Stimulated activated CD8-positive, alpha-beta memory T cell treated with anti-CD3 and anti-CD28 coated beads, Interleukin-7, amount 100 ng/mL, for 4 hours (primary cell): ENCODE measurements at places on chromosomes 3 and 15.

GRCh38 chr3:128845119-128845777 lies 34.2 kb upstream of the ACAD9 start:
- no peak for DNase-seq

- DNase-seq = no peak
Measured at GRCh38 chr3:71728632-71729342, 3.6 kb upstream of the EIF4E3 start.

DNA sequence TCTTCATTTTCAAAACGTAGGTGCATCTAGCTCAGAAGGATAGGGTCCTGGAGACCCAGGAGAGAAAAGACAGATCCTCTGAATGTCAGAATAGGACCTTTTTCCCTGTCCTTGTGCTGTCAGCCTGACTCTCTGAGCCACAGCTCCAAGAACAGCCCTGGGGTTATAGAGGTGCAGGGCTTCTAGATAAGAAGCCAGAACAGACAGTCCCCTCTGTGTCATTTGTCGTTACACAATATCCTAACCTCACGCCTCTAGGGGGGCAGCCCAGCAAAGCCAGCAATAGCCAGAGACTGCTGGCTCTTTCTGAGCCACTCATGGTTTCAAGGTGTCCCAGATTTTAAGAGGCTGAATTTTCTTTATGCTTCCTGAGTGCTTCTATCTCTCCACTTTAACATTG lies 153.2 kb upstream of the THBS1 start:
- DNase-seq = no peak

DNA sequence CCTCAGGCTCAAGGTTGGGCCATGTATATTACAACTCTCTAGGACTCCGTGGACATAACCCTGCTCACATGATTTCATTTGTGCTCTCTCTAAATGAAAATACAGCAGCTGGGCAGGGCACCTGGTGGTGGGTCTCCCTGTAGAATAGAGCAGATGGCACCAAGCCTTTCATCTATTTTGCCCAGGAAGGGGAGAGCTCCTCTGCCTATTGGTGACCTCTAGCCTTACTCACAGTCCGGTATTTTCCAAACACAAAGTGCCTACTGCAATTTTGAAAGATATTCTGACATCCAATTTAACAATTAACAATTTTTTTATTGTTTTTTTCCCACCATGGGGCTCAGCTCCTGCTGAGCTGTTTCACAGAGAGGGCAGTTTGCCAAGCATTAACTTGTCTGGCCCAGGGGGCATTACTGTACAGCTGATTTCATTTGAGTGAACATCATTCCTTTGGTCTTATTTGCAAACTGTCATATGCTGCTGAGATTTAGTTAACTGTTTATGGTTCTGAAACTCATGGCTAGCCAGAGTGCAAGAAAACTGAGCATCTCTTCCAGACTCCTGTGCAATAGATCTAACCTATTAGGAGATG lies 474.0 kb downstream of the EPHB1 start:
- no peak for DNase-seq

GRCh38 chr3:169809230-169809795 lies 3.4 kb upstream of the LRRIQ4 start:
- no peak for DNase-seq

DNA sequence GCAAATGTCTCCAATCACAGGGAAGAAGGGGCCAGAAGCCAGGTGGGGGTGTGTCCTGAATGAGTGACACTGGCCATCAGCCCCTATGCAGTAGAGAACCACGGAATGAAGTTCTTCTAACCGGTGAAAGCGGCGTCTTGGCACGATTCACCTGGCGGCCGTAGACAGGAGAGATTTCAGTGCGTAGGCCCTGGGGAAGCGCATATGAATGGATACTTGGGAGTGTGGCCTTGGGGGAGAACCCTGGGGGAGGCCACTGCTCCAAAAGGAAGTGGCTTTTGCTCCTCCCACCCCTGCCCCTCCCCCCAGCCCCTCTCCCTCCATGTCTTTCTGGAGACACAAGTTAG lies 43.6 kb downstream of the RBPMS2 start:
- no peak for DNase-seq

DNA sequence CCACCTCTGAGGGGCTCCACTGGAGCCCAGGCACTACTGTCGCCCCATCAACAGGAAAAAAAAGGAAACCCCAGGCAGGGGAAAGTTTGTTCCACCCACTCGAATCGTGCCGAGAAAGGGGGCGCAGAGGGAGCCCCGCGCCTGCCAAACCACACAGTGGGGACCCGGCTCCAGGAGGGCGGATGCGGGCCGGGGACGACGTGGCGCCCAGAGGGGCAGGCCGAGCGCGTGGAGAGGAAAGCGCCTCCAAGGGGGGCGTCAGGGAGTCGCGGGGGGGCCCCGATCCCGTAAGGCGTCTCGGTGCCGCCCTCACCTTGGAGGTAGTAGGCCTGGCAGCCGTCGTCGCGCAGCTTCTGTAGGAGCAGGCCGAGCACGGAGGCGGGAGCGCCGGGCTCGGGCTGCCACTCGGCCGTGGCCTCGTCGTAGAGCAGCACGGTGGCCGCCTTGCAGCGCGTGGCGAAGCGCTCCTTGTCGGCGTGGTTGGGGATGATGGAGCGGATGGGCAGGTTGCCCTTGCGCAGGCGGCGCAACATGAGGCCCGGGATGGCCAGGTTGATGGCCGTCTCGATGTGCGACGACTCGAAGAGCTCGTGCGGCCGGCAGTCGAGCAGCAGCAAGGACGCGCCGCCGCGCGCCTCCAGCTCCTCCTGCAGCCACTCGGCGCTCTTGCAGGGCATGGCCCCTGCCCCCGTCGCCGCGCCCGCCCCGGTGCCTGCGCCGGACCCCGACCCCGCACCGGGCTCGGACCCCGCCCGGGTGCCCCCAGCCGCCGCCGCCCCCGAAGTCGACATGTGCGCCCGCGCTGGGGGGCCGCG lies 627 bp downstream of the DUSP7 start:
- peak; percentile 38 for DNase-seq

DNA sequence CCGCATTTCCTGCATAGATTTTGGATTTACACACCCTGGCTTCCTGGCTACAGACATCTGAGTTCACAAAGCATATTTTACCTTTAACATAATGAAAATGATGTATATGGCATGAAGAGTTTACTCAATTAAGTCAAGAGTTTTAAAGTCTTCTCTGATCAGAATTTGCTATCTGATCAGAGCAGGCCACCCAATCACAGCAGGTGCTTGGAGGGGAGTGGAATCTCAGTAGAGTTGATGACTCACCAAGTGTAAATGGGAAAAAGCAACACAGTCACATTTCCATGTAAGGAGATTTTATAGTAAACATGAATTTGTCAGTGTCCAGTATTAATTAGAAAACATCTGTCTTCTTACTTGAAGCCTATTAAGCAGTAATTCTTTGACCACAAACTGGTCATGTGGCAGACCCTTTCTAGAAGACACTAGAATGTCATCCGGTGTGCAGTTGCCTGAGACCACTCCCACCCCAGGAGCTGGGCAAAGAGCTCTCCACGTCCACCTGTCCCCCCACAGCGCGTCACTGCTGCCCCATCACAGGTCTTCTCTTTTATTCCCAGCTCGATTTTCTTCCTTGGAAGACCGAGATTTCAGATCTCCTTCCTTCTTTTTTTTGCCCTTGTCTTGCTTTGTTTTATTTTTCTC lies 10.8 kb downstream of the MESD start:
- DNase-seq = no peak

DNA sequence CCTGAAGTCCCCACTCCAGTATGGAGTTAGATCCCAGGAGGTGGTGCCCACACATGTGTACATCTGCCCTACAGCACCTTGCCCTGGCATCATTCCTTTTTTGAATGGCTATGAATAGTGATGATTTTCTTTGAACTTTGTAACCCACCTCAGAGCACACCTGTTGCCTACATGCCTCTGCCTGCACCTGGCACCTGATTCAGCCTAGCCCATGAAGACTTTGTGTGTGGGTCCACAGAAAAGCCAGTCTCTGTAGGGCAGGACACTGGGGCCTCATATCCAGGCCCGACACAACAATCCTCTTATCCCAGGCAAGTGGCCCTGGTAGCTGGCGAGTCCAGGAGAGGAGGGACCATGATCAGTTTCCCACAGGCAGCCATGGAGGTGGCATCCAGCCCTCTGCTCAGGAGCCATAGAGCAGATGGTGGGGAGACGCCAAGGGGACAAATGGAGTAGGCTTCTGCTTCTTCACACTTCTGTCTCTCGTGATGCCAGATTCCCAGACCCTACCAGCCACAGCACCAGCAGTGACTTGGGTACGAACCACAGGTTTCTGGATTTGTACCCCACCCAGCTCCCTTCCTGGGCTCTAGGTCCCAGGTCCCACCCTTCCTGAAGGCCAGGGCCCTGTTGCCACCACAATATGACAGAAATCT lies 230.7 kb downstream of the UACA start:
- no peak for DNase-seq

DNA sequence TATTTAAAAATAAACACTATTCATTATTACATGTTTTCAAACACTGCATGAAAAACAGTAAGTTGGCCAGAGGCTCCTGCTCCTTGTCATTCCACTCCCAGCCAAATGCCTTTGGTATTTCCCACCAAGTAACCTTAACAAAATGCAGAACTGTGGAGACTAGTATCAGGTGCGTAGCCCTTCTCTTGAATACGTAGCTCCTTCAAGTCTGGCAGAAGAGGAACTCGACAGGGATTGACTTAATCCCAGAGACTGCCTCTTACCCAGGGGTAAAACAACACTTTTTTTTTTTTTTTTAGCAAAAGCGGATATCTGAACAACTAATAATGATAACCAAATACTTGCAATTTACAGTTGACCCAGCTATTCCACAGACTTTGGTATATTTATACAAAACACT lies 738 bp downstream of the COMMD2 start:
- DNase-seq = no peak

DNA sequence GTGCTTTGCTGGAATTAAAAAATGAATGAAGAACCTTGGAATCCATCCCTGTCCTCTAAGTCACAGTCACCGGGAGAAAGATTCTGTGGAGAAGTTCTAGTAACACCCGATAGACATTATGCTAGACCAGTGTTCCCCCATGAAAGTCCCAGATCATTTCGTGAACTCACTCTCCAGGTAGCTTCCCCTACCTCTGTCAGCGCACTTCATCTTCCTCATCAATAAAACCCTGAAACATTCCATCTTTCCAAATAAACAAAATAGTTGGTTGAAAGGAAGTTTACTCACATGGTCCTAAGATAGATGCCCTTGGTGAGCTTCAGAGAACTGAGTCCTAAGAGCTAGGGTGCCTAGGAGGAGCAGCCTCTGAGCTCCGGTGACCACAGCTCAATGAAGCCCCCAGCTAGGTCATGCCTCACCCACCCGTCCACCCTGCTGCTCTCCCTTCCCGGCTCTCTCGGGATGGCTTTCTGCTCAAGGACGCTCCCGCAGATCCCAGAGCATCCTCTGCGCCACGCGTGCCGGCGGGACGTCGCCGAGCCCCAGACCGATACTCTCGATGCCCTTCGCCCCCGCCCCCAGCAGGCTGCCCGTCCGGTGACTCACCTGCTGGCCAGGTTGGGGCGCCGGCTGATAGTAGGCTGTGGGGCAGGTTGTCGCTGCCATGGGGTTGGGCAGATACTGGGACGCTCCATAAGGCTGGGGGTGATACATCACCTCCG lies 776 bp downstream of the VGLL3 start:
- DNase-seq = no peak

DNA sequence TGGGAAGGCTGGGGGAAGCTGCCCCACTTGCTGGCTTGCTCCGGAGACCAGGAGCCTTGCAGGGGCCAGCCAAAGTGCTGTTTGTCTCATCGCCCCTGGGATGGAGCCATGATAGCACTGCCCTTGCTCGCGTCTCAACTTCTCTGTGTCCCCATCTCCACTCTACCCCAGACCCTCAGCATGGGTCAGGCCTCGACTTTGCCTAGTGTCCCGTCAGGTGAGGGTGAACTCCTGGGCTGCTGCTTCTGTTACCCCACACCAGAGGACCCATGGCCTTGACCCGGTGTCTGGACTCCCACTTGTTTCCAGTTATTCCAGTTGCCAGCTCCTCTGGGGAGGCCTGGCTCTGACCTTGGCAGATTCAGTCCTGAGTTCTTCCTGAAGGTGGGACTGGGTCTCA lies 36.5 kb upstream of the DUSP7 start:
- no peak for DNase-seq

- no peak for DNase-seq
Measured at GRCh38 chr3:12334786-12335185, 45.9 kb downstream of the PPARG start.

GRCh38 chr3:102240720-102241119 lies 194.1 kb upstream of the ZPLD1 start:
- no peak for DNase-seq

DNA sequence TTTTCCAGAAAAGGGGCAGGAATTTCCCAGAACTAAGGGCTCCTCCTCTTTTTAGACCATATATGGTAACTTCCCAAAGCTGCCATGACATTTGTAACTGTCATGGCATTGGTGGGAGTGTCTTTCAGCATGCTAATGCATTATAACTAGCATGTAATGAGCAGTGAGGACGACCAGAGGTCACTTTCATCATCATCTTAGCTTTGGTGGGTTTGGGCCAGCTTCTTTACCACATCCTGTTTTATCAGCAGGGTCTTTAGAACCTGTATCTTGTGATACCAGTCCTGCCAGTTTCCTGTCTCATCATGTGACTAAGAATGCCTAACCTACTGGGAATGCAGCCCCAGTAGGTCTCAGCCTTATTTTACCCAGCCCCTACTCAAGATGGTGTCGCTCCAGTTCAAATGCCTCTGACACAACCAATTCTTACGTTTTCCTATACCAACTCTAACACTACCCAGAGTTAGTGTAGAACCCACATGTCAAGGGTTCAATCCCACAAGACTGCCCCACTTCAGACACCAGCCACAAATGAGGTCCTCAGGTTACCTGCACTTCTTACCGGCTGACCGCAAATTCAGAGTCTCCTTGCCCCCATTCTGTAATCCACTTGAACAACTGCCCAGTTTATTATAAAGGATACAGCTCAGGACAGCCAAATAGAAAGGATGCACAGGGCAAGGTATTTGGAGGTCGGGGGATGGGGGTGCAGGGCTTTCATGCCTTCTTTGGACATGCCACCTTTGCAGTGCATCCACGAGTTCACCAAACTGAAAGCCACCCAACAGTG lies 17.7 kb downstream of the FOXB1 start:
- DNase-seq = no peak

DNA sequence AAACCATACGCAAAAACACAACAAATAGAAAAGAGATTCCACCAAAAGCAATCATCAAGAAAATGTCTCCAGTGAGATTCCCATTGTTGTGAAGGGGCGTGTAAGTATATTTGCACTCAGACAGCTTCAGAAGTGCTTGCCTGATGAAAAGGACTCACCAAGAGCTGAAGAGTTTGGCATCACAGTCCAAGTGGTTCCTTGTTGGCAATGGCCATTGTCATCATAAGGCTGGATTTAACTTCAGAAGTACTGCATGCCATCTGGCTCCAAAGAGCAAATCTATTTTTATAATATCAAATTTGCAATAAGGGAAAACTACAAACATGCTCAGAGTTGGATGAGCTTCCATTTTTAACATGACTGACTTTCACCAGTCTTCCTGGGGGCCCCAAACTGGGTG lies 505.3 kb upstream of the NR2F2 start:
- no peak for DNase-seq
